Activated T-helper 17 cell treated with anti-CD3 and anti-CD28 coated beads, Interleukin-2, amount 50 U/mL, for 72 hours (primary cell): ENCODE measurements at places on chromosomes 11 and 22. TPM values are rescaled to one million over a fixed set of nuclear protein-coding genes. Genes with fewer than 3 reads are reported as not detected.

The C22orf23 gene
- total RNA-seq = 0.84 TPM

The B3GAT1 gene
- total RNA-seq = 0.17 TPM

The PAMR1 gene
- not detected for total RNA-seq

The GGT5 gene
- not detected for total RNA-seq

The YPEL4 gene
- 1.5 TPM for total RNA-seq

DNA sequence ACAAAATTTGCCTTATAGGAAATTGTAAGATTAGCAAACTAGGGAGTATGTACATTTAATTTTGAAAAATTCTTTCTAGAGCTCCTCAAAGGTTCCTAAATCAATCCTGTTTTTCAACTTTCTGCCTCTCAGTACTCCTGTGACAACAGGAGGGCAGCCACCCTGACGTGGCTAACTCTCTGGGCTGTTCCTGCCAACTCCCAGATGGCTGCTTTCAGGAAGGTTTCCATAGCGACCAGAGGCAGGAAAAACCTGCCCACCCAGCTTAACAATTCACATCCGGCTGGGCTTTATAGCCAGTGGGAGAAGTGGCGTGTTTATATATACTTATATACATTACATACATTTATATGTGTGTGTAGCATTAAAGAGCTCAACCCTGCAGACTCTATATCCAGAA lies 26.5 kb downstream of the SGSM3 start:
- ATAC-seq = no peak

- ATAC-seq = no peak
Observed at GRCh38 chr11:2385156-2386151, 8.3 kb downstream of the CD81 start.

GRCh38 chr11:132898676-132899075 lies 633.6 kb downstream of the OPCML start:
- ATAC-seq = no peak

GRCh38 chr11:78417175-78417887 lies at the start of gene GAB2:
Gene GAB2, minus strand, starts transcription at chr11:78417820. Its CDS starts 100 bp downstream, at chr11:78417720.
- ATAC-seq = peak; percentile 81

DNA sequence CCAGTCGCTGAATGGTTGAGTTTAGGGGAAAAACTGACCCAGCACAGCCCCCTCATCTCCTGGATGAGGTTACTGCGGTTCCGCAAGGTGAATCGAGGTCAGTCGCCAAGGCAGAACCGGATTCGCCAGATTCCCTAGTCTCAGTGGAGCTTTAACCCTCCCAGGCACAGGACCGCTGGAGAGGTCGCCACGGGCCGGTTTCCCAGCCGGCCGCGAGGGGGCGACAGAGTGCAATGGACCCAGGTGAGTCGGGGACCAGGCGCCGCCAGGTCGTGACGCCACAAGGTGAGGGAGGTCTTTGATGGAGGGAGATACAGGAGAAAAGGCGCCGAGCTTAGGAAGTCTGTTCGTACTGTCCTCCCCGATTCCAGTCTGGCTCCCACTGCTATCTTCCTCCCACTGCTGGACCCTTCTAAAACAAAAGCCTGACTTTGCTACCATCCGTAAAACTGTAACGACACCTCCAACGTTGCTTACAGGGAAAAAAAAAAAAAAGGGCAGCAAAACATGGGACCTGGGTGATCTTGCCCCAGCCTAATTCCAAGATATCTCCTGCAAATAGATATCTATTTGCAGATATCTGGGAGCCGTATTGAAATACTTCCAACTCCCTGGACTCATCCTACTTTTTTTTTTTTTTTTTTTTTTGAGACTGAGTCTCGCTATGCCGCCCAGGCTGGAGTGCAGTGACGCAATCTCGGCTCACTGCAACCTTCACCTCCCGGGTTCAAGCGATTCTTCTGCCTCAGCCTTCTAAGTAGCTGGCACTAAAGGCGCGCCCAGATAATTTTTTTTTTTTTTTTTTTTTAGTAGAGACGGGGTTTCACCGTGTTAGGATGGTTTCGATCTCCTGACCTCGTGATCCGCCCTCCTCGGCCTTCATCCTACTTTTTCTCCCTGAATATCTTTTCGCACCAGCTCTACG lies 1.4 kb upstream of the GGA1 start:
- peak; percentile 41 for ATAC-seq

- no peak for ATAC-seq
Observed at GRCh38 chr22:22915670-22916035, 28.0 kb downstream of the IGLL5 start.

DNA sequence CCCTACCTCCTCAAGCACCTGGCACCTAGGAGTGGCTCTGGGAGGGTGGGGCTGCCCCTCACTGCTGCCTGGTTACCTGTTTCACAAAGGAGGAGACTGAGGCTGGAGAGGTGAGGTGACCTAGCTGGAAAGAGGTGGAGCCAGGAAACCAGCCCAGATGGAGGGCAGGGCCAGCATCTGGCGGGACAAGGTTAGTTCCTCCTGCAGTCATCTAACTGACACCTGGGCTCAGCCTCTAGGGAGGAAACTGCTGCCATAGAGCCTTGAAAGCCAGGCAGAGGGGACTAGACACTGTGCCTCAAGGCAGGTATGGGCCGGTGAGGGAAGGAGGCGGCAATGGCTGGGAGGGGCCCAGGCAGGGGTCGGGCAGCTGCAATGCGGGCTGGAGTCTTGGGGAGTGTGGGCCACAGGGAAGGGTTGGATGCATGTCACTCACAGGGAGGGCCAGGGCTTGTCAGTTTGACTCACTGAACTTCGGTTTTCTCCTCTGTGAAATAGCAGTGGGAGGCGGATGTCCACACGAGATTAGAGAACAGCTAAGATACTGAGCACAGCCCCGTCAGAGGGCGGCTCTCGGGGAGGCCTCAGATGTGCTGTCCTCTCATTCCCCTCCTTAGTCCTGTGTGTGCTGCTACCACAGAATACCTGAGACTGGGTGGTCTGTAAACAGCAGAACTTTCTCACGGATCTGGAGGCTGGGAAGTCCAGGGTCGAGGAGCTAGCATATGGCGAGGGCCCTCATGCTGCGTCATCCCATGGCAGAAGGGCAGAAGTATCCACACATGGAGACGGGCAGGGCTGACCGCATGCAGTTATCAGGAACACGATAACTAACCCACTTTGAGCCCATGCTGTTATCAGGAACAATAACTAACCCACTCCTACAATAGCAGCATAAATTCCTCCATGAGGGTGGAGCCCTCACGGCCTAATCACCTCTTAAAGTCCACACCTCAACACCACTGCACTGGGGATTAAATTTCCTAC lies 16.1 kb downstream of the MGAT3 start:
- no peak for ATAC-seq

GRCh38 chr11:98056945-98057344 lies 963.8 kb upstream of the CNTN5 start:
- ATAC-seq = no peak

- no peak for ATAC-seq
Observed at GRCh38 chr22:38653741-38654140, 2.5 kb downstream of the FAM227A start.

DNA sequence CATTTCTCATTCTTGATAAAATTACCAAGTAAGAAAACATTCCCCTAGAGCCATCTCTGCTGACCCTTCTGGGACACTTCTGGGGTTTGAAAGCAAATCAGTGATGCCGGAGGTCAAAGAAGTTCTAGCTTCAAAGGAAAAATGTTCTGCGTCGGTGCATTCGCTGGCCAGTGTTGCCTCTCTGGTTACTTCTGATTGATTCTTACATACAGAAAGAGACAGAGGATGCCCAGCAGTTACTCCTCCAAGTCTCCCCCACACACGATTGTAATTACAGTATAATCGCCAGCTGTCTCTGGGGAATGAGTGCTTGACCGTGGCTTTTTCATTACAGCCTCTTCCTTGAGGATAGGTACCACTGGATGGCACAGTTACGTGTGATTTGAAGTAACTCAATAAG lies 150.9 kb downstream of the SNX19 start:
- no peak for ATAC-seq

GRCh38 chr11:112346586-112346985 lies 85.9 kb upstream of the PLET1 start:
- ATAC-seq = no peak

GRCh38 chr11:45489281-45489905 lies 176.0 kb downstream of the CHST1 start:
- ATAC-seq = no peak

DNA sequence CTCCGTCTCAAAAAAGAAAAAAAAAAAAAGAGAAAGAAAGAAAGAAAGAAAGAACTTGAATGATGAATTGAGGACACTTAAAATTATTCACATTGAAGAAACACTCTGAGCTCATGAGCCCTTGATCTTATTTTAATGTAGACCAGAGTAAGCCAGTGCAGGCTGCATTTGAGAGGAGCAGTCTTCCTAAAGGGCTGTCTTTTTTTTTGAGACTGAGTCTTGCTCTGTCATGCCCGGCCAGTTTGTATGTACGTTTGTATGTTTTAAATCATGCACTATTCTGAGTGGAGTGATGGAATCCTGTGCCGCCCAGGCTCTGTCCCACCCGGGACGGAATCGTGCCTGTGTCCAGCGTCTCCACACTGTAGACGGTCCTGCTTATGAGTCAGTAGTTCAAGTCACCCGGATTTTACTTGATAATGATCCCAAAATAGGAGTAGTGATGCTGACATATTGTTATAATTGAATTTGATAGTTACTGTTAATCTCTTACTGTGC lies 9.6 kb downstream of the FGF4 start:
- ATAC-seq = no peak

GRCh38 chr11:62923601-62924411 lies 2.6 kb upstream of the CHRM1 start:
- ATAC-seq = no peak
